Pulmonary artery endothelial cell (primary cell): ENCODE measurements at places on chromosomes 7 and 10. TPM values are rescaled to one million over a fixed set of nuclear protein-coding genes. Genes with fewer than 3 reads are reported as not detected.

The PBLD gene
- 3.0 and 3.9 TPM in 2 replicates for total RNA-seq

The NUTM2E gene
- 0.04 and 0.07 TPM in 2 replicates for total RNA-seq

DNA sequence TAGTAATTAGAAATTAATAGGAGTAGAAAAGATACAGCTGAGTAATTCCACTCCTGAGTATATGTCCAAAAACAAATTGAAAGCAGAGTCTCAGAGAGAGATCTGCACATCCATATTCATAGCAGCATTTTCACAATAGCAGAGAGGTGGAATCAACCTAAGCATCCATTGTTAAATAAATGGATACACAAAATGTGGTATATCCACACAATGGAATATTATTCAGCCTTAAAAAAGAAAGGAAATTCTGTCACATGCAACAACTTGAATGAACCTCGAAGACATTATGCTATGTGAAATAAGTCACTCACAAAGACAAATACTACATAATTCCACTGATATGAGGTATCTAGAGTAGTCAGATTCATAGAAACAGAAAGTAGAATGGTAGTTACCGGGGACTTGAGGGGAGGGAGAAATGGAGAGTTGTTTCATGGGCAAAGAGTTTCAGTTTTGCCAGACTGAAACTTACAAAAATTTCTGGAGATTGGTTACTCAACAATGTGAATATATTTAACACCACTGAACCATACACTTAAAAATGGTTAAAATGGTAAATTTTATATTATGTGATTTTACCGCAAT is 18.4 kb downstream of the VTI1A start:
- no peak for DNase-seq

GRCh38 chr7:129553899-129554461 is 51.6 kb downstream of the SMKR1 start:
- no peak for DNase-seq

The GCK gene
- 0.26 and 0.39 TPM in 2 replicates for total RNA-seq

GRCh38 chr10:70528741-70529362 is 50.3 kb downstream of the PALD1 start:
- no peak for DNase-seq

- DNase-seq, result peak; percentile 70
Measured at GRCh38 chr7:133364959-133365690, 112.2 kb downstream of the EXOC4 start.

GRCh38 chr7:106890952-106891351 is 25.9 kb downstream of the PIK3CG start:
- DNase-seq, result no peak

The HOXA13 gene
- not detected in 2 replicates for total RNA-seq

DNA sequence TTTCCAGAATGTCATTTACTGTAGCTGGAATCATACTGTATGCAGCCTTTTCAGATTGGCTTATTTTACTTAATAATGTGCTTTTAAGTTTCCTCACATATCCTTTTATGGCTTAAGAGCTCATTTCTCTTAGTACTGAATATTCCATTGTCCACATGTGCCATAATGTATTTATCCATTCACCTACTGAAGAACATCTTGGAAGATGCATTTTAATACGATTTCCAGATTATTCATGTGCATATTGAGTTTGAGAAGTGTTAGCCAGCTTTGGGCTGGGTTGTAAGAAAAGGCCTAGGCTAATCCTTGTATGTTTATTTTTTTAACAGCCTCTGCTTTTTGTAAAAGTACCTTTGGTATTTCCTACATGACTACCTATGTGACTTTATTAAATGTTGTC is 109.3 kb upstream of the MDFIC start:
- no peak for DNase-seq

GRCh38 chr7:22255834-22256233 is 101.1 kb downstream of the RAPGEF5 start:
- DNase-seq, result no peak

DNA sequence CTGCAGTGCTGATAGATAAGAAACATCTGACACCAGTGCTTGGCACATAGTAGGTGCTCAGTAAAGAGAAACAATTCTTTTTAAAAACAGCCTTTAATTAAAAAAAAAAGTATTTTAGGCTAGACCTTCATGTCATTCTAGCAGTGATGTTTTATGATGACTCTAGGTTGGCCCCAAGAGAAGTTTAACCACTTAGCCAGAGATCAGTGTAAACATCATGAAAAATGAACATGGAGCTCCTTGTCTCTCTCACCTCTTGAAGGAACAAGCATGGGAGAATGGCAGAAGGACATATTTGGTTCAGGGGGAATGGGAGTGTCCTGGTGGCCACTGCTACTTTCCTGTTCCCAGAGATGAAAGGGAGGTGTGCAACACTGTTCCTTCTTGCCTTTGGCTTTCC is 641.0 kb downstream of the LRMDA start:
- no peak for DNase-seq

The ABCC2 gene
- 0.66 and 0.99 TPM in 2 replicates for total RNA-seq

DNA sequence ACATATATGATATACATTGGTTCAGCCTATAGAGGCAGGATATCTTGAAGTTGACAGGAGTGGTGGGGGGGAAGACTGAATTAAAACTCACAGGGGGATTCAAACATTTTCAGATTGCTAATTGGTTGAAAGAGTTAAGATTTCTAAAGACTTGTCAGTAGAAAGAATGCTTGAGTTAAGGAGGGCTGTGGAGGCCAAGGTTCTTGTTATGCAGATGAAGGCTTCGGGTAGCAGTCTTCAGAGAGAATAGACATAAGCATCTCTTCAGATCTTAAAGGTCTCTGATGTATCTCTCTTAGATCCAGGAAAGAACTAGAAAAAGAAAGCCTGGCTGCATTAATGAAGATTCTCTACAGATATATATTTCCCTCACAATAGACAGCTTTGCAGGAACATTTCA is 209.8 kb upstream of the SEMA3D start:
- DNase-seq, result no peak

GRCh38 chr10:102313221-102313896 is 68.0 kb downstream of the GBF1 start:
- no peak for DNase-seq

DNA sequence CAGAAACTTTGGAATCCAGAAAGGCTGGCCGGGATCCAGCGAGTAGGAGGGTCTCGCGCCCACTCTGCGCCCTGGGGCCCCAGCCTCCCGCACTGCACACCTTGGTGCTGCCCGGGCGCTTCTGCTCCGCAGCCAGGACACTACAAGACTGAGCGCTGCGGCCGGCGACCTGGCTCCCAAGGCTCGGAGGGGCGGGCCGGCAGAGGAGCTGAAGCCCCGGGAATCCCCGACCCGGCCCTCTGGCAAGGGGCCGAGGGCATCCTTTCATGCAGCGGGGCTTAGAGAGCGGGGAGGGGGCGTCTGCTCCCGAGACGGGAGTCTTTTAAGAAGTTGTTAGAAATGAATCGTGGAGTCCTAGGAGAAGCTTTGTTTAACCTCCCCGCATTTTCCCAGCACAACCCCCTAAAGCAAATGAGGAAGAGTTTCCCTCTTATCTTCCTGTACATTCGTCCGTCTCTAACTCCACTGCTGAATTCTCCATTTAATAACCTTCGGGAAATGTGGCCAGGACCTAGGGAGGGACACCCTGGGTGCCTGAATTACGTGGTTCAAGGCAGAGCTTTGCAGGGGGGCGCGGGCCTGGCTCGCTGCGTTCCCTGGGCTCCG is 1.1 kb downstream of the VWC2 start:
- DNase-seq, result no peak

- no peak for DNase-seq
Measured at GRCh38 chr7:34128762-34129161, 223.4 kb downstream of the BMPER start.

The CDNF gene
- total RNA-seq, result 0.11 and 0.79 TPM in 2 replicates

The MUC12 gene
- total RNA-seq, result under 0.01 TPM in 1 of 2 replicates, not detected in the other

The SPDYE16 gene
- 0.28 TPM in 1 of 2 replicates, not detected in the other for total RNA-seq

- DNase-seq, result no peak
Measured at GRCh38 chr10:16256336-16256735, 180.5 kb upstream of the PTER start.

The TSPAN12 gene
- total RNA-seq, result 33.3 and 34.0 TPM in 2 replicates

The FGFR2 gene
- total RNA-seq, result 0.20 and 0.25 TPM in 2 replicates

- DNase-seq, result no peak
Measured at GRCh38 chr7:85940798-85941197, 702.9 kb upstream of the GRM3 start.

- DNase-seq, result peak; percentile 2
Measured at GRCh38 chr7:18693406-18693805, 197.9 kb downstream of the HDAC9 start.

The TACR2 gene
- total RNA-seq, result 0.07 TPM in 2 replicates

- DNase-seq, result no peak
Measured at GRCh38 chr10:27391325-27391724, 112.8 kb upstream of the RAB18 start.

DNA sequence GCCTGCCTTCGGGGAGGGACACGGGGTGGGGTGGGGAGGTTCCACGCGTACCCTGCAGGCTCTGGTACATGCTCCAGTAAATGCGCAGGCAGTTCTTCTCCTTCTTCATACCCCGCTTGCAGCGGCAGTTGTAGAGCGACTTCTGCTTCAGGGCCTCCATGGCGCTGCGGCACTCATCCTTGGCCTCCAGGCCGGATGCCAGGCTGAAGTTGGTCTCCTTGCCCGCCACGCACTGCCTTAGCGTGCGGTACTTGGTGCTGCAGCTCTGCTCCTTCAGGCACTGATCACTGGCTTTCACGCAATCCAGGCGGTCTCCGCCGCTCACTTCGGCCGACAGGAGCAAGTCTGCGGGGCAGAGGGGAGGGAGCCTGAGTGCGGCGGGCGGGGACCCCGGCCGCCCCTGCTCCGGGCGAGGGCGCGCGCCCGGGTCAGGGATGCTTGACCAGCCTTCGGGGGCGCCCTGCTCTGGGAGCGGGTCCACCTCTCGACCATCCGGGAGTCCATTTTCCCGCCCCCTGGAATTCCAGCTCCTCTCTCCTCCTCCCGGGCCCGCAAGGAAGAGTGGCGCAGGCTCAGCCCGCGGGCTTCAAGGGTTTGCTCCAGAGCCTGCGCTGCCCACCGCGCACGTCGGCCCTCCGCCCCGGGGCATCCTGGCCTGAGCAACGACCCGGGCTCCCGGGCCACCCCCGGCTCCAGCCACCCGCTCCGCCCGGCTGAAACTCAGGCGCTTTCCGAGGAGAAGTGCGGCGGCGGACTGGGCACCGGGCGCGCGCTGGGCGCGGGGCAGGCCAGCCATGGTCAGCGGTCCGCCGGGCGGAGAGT is 2.0 kb downstream of the GFRA1 start:
- no peak for DNase-seq

The ARHGEF35 gene
- 0.40 and 0.88 TPM in 2 replicates for total RNA-seq

DNA sequence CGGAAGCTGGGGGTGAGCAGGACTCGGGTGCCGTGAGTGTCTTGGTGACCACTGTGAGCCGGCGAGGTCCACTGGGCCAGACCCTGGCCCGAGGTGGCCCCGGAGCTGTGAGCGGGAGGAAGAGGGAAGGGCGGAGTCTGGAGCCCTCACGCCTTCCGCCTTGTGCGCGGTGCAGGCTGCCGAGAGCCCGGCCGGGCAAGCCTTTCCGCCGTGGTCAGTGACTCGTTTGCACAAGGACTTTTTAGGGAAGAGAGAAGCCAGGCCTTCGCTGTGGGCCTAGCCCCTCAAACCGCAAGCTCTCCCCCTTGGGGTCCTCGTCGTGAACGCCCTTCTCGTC is 40.9 kb upstream of the ZNF32 start:
- no peak for DNase-seq

- DNase-seq, result no peak
Measured at GRCh38 chr7:130622866-130623265, 45.7 kb downstream of the COPG2 start.

The CELF2 gene
- 11.5 and 12.5 TPM in 2 replicates for total RNA-seq

- DNase-seq, result no peak
Measured at GRCh38 chr7:94656925-94657731, 1.2 kb upstream of the SGCE start.

The C1QL3 gene
- total RNA-seq, result 0.11 and 0.46 TPM in 2 replicates

DNA sequence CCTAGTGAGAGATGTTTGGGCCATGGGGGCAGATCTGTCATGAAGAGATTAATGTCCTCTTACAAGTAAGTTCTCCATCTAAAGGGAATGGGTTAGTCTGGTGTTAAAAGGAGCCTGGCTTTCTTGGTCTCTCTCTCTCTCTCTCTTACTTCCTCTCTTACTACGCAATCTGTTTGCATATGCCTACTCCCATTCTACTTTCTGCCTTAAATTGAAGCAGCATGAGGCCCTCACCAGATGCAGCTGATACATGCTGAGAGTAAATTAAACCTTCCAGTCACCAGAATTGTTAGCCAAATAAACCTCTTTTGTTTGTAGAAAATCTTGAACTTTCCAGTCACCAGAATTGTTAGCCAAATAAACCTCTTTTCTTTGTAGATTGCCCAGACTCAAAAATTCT is 884.1 kb downstream of the NRG3 start:
- no peak for DNase-seq

GRCh38 chr10:60123172-60123571 is 216.8 kb upstream of the CCDC6 start:
- no peak for DNase-seq

DNA sequence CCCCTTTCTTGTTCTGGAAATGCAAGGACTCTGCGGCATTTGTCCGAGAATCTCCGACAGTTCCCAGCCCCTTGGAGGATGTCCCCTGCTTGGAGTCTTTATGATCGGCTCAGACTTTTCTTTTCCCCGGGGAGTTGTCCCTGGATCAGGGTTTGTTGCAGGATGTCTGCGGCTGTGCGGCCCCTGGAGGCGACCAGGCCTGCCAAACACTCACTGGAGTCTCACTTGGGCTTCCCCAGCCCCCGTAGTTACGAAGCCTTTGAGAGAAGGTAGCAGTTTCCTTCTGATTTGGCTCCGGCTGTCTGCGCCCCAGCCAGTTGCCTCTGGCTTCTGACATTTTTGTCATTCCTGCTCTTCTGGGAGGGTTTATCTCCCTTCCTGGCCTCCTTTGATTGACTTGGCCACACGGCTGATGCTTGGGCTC is 16.1 kb downstream of the COL26A1 start:
- no peak for DNase-seq

DNA sequence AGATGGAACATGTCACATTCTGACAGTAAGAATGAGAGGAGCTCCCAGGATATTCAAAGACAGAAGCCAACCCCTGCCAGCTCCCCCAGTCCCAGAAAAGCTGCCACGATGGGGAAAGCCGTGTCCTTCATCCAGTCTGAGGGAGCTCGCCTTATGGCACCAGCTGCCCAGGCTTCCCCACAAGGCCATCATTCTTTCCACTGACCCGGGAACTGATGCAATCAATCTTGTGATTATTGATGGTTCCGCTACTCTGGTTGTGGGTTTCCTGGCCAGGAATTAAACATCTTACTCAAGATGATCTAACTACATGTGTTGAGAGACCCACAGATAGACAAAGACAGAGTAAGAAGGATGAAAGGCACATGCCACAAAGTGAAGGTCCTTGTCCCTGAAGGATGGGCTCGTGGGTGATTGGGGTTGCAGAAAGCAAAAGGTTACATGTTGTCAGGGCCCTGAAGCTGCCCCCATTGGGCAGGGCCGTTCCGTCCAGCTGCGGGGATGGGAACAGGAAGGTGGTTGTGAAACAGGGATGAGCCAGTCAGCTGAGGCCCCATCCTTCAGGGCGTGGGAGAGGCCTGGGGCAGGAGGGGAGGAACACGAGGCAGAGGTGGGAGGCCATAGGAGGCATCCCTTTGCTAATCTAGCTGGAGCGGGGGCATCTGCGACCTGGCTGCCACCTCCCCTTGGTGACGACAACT is 127.6 kb downstream of the OAT start:
- no peak for DNase-seq

GRCh38 chr10:80205477-80206276 is at the start of gene ANXA11:
Gene ANXA11 (minus strand): TSS chr10:80205537. CDS start chr10:80172861, 32,676 bp downstream.
- no peak for DNase-seq

- peak; percentile 72 for DNase-seq
Measured at GRCh38 chr10:71978476-71978875, 14.3 kb downstream of the CHST3 start.
